Chondrocyte (in vitro differentiated cells): ENCODE measurements at places on chromosomes 1 and 21. TPM values are rescaled to one million over a fixed set of nuclear protein-coding genes. Genes with fewer than 3 reads are reported as not detected.

TNFSF18 gene
- not detected in 3 replicates for total RNA-seq

CD55 gene
- total RNA-seq = 4.7 to 5.3 TPM (median 4.9 TPM) in 3 replicates

SPRR2B gene
- total RNA-seq = not detected in 3 replicates

FCGR2B gene
- total RNA-seq = not detected in 3 replicates

KIF14 gene
- 1.3 to 2.1 TPM (median 2.0 TPM) in 3 replicates for total RNA-seq

SLC50A1 gene
- 34.0 to 40.3 TPM (median 37.9 TPM) in 3 replicates for total RNA-seq

TBCE gene
- total RNA-seq = 16.6 to 23.3 TPM (median 23.2 TPM) in 3 replicates

ADAMTS4 gene
- total RNA-seq = 1.5 to 2.8 TPM (median 2.2 TPM) in 3 replicates

FMN2 gene
- total RNA-seq = 3.5 to 4.1 TPM (median 3.8 TPM) in 3 replicates

SPRR1A gene
- not detected in 3 replicates for total RNA-seq

ABCG1 gene
- 0.51 to 1.6 TPM (median 1.6 TPM) in 3 replicates for total RNA-seq

GLMP gene
- 68.1 to 76.9 TPM (median 71.4 TPM) in 3 replicates for total RNA-seq

DNA sequence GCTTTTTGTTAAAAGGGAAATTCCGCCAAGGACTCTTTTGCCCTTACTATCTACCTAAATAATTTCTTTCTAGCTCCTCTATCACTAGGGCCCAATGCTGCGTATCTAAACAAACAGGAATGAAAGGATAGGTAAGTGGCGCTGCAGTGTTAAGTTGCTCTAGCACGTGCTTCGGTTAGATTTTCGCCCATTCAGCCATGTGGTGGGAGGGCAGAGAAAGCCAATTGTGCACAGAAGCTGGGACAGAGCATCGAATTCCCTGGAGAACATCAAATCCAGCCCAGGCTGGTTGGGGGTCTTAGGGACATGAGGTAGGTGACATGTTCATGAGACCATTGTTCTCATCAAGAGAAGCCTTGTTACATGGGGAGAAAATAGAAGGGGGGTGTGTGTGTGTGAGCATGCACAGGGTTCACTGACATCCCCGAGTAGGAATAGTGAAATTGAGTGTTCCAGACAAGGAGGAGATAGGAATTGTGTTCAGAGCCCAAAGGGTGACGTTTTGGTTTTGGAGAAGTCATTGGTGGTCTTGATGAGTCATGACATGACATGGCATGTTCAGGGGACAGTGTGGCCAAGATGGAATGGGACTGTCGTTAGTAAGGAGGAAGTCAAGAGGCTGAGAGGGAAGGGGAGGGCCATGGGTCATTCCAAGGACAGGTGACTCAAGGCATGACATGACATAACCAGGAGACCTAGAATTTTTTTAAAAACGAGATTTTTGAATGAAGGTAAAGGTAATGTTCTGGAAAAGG, 107.1 kb downstream of the TLR5 start:
- H3K36me3 ChIP-seq = no peaks in the 10 kb centered on the region
- H3K4me3 ChIP-seq = no peak overlapping the region
- H3K27ac ChIP-seq = no peak overlapping the region
- DNase-seq = no peak

GRCh38 chr1:161993576-161993975, 30.1 kb downstream of the OLFML2B start:
- DNase-seq = no peak
- no peaks in the 10 kb centered on the region for H3K27me3 ChIP-seq
- peaks cover 63% of the 10 kb centered on the region for H3K36me3 ChIP-seq
- peaks cover 5% of the 10 kb centered on the region for H3K4me1 ChIP-seq

DNA sequence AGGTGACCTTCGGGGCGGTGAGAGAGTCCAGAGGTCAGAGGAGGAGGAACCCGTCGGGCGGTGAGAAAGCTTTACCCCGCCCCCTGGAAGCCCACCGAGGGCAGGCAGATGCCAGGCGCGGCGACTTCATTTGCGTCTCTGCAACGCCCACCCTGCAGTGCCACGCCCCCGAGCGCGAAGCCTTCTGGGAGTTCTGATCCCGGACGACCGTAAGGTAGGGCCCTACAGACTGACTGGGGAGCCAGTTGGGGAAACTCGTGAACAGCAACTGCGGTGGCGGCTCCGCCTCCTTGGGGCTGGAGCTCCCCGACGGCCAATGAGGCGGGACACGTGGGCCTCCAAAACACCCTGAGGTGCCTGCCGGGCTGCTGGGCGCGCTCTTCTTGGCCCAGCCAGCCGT, 46.0 kb upstream of the EDARADD start:
- DNase-seq = no peak
- no peak overlapping the region for H3K27ac ChIP-seq
- H3K4me3 ChIP-seq = no peak overlapping the region
- peaks cover 5% of the 10 kb centered on the region for H3K27me3 ChIP-seq
- no peaks in the 10 kb centered on the region for H3K36me3 ChIP-seq

DNA sequence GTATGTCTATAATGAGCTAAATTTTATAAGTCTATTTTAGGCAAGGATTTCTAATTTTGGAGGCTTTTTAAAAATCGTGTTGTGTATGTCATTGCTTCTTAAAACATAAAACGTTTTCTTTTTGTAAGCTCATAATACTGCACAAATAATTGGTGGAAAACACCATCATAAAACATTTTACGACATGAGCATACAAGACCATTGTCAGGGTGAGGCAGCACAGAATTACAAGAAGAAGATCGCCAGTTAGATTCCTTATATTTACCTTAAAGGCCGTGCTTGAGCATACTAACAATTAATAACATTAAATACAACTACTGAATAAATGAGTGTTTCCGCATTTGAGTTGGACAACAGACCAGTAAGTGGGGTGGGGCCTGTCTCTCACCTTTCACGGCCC, 19.1 kb upstream of the LMX1A start:
- H3K4me3 ChIP-seq = no peak overlapping the region
- H3K27me3 ChIP-seq = peaks cover 76% of the 10 kb centered on the region
- H3K4me1 ChIP-seq = peaks cover 20% of the 10 kb centered on the region
- no peaks in the 10 kb centered on the region for H3K36me3 ChIP-seq
- DNase-seq = no peak

GRCh38 chr21:15031790-15032357, 32.9 kb downstream of the NRIP1 start:
- H3K27ac ChIP-seq = no peak overlapping the region
- H3K27me3 ChIP-seq = no peaks in the 10 kb centered on the region
- DNase-seq = no peak
- H3K4me1 ChIP-seq = peaks cover 20% of the 10 kb centered on the region

DNA sequence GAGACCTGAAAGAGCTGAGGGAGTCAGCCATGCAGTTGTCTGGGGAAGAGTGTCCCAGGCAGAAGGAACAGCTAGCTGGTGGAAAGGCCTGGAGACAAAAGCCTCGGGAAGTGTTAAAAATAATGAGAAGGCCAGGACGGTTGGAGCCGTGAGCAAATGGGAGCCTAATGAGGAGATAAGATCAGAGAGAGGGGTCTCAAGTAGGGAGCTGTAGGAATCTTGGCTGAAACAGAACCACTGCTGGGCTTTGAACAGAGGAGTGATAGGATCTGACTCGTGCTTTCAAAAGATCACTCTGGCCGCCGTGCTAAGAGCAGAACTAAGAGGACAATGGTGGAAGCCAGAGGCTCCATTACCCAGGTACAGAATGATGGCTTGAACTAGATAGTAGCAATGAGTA, 1.9 kb upstream of the FOXJ3 start:
- H3K4me1 ChIP-seq = peaks cover 28% of the 10 kb centered on the region
- no peaks in the 10 kb centered on the region for H3K27me3 ChIP-seq

- peaks cover 7% of the 10 kb centered on the region for H3K27me3 ChIP-seq
- H3K4me1 ChIP-seq = peaks cover 32% of the 10 kb centered on the region
- H3K4me3 ChIP-seq = no peak overlapping the region
- no peaks in the 10 kb centered on the region for H3K36me3 ChIP-seq
These were observed 10.8 kb downstream of the GRHL3 start for GRCh38 chr1:24329797-24330543.

- no peak for DNase-seq
- H3K4me1 ChIP-seq = peaks cover 4% of the 10 kb centered on the region
- H3K27me3 ChIP-seq = no peaks in the 10 kb centered on the region
These were observed 10.2 kb upstream of the IL10 start for GRCh38 chr1:206782448-206782847.

- no peak overlapping the region for H3K4me3 ChIP-seq
- H3K27me3 ChIP-seq = no peaks in the 10 kb centered on the region
- H3K36me3 ChIP-seq = no peaks in the 10 kb centered on the region
- DNase-seq = no peak
- no peaks in the 10 kb centered on the region for H3K4me1 ChIP-seq
These were observed 196.1 kb downstream of the KCNH1 start for GRCh38 chr1:210937846-210938245.

- no peak for DNase-seq
- H3K36me3 ChIP-seq = no peaks in the 10 kb centered on the region
- peak overlapping the region; percentile 68 for H3K4me3 ChIP-seq
- H3K27ac ChIP-seq = peak overlapping the region; percentile 54
These were observed 19.9 kb downstream of the FOXO6 start for GRCh38 chr1:41380979-41381691.

DNA sequence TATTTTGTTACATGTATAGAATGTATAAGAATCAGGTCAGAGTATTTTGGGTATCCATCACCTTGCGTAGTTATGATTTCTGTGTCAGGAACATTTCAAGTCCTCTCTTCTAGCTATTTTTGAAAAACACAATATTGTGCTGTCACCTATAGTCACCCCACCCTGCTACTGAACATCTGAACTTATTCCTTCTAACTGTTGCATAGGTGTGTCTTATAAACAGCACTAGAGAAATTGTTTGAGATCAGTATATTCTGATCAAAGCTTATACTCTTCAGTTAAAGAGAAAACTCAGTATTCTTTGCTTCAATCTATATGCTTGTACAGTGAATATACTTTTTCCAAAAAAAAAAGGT, 96.0 kb downstream of the ASH1L start:
- peaks cover 45% of the 10 kb centered on the region for H3K4me1 ChIP-seq
- DNase-seq = no peak
- H3K4me3 ChIP-seq = no peak overlapping the region

- DNase-seq = no peak
- peaks cover 25% of the 10 kb centered on the region for H3K27me3 ChIP-seq
- no peak overlapping the region for H3K4me3 ChIP-seq
- no peak overlapping the region for H3K27ac ChIP-seq
- H3K4me1 ChIP-seq = peaks cover 11% of the 10 kb centered on the region
These were observed 1.4 kb upstream of the TLCD4 start for GRCh38 chr1:95115708-95116137.

DNA sequence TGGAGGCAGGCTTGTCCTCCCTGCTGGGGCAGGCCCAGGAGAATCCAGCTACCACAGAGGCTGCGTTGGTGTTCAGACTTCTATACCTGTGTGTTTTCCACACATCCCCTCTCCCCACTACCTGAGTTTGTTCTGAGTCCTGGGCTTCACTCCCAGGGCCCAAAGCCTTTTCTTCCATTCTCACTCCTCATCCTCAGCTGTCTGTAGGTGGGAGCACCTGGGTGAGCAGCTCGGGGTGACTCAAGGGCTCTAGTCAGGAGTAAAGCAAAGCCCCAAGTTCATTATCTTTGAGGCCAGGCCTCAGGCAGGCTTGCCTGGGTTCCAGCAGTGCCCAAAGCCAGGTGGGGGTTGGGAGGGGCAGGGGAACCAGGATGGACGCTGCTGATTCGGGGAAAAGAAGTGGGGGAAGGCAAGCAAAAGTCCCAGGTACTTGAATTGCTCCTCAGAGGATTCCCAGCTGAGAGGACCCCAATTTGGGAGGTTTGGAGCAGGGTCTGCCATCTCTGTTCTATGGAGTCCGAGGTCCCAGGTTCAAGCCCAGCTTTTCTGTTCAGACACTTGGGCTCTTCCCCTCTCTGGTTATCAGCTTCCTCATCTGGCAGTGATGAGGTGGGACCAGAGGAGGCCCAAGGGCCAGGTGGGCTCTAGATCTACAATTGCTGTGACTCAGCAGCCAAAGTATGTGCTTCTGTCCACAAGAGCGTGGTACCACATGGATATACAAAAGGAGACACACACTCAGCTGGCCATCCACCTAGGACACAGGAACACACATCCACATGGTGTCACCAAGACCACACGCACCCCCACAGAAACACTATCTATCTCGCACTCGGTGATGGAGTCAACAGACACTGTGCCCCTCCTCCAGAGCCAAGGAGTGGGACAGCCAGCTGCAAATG, 5.8 kb upstream of the PTPN7 start:
- DNase-seq = no peak
- H3K36me3 ChIP-seq = no peaks in the 10 kb centered on the region
- H3K27me3 ChIP-seq = peaks cover 4% of the 10 kb centered on the region
